ENCODE measurements at places on chromosomes 16 and 17. TPM values are rescaled to one million over a fixed set of nuclear protein-coding genes. Genes with fewer than 3 reads are reported as not detected.

- DNase-seq = no peak
Measured at GRCh38 chr16:19753815-19754643, 36.0 kb downstream of the IQCK start.

DNA sequence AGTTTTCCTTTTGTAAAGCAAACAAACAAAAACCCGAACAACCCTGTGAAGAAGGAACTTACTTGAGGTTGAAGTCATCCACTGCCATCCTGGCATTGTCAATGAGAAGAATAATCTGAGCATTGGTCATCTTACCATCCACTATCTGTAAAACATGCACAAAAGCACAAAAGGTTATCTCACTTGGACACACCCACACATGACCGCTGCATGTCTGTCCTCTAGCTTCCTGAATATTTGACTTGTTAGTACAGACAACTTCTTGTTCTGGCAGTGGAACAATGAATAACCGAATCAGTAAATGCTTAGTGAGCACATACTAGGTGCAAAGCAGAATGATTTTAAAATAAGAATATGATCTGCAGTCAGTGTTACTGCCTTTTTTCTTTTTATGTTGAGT lies 6.1 kb downstream of the KRT23 start:
- no peak for DNase-seq

GRCh38 chr17:10557422-10557821 lies 8.0 kb upstream of the MYH2 start:
- no peak for DNase-seq

KATNIP gene
- total RNA-seq = 24.3 TPM
